ENCODE measurements at places on chromosomes 11 and 22.

DNA sequence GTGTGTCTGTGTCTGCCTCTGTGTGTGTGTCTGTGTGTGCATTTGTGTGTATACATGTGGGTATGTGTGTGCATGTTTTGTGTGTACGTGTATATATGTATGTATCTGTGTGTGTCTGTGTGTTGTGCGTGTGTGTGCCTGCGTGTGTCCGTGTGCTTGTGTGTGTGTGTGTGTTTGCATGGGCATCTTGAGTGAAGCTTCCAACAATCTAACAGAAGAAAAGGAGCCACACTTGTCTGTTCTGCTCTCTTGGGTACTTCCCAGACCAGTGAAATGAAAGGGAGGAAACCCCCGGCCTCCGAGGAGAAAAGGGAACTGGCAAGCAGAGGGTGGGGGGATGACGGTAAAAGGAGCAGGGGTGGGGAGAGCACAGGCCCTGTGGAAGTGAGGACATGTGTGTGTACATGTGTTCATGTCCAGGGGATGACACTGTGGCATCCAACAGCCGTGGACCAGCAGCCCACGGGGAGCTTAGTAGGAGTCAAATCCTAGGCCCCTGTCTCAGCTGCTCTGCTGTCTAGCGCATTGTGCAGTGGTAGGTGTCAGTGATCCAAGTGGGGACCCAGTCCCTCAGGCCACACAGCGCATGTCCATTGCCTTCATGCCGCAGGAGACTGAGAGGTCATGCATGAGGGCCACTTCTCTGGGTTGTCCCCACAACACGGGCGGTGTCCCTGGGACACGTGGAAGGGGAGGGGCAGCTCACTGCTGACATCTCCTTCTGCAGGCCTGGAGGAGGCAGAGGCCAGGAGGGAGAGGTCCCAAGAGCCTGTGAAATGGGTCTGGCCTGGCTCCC, 8.1 kb downstream of the CSF2RB start:
- DNase-seq: no peak

DNA sequence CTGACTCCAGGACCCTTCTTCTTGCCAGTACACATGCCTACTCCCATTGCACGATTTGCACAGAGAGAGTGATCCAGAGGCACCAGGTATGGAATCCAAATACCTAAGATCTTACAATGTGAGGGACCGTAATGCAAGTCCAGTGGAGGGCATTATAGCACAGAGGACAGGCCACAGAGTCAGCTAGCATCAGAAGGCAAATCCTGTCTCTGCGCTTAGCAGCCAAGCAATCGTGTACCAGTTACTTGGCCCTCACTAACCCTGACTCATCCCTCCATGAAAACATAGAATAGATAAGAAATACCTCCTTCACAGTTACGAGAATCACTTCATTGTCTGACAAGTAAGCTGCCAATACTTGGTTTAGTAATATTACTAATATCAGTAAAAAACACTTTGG, 69.7 kb upstream of the SLC6A5 start:
- DNase-seq: no peak

GRCh38 chr22:19957445-19957844, 15.8 kb upstream of the TXNRD2 start:
- DNase-seq: no peak

DNA sequence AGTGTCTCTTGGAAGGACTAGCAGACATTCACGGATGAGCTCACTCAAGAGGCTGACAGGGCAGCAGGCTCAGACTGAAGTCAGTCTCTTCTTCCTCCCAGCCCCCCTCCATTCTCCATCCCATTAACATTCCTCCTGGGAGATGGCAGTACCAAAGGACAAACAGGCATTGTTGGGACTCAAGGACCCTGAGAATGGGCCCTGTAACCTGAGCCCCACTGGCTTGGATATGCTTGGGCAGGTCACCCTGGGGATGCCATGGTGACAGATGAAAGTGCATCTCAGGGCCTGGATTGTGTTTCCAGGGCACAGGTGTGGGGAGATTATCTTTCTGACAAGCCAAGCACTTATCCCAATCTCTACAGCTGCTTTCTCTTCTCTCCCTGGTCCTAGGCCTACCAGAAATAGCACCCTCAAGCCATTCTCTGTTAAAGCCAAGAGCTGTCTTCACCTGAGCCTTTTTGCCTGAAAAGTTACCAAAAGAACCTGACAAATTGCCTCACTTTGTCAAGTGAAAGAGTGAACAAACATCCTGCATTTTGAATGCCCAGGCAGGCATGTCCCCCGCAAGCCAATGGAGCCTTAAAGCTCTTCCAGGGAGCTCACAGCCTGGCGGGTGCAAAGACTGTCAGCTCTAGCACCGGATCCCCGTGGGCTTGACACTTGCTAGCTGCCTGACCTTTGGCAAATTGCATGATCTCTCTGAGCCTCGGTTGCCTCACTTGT, 366.0 kb upstream of the NARS2 start:
- DNase-seq: no peak

- no peak for DNase-seq
Measured at GRCh38 chr22:44297470-44298061, 15.2 kb downstream of the SHISAL1 start.
